Activated naive CD4-positive, alpha-beta T cell treated with anti-CD3 and anti-CD28 coated beads, Interleukin-2, amount 50 U/mL, for 16 hours (primary cell): ENCODE measurements at places on chromosomes 1 and 21.

DNA sequence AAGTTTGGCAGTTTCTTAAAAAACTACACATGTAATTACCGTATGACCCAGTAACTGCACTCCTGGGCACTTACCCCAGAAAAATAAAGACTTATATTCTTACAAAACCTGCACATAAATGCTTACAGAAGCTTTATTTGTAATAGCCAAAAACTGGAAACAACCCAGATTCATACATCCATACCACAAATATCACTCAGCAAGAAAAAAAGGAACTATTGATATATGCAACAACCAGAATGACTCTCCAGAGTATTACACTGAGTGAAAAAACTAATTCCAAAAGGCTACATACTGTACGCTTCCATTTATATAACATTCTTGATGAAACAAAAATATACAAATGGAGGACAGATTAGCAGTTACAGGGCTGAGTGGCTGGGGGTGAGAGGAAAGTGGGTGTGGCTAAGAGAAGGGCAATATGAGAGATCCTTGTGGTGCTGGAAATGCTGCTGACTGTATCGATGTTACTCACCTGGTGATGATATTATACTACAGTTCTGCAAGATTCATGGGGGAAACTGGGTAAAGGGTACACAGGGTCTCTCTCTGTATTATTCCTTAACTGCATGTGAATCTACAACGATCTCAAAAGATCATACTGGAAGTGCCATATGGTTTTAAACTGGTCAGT, 96.0 kb upstream of the GNG4 start:
- DNase-seq, result no peak

- no peak for DNase-seq
These were observed 128.3 kb downstream of the TMEM53 start for GRCh38 chr1:44545961-44546360.

GRCh38 chr1:198472119-198472518, 68.4 kb downstream of the ATP6V1G3 start:
- no peak for DNase-seq

DNA sequence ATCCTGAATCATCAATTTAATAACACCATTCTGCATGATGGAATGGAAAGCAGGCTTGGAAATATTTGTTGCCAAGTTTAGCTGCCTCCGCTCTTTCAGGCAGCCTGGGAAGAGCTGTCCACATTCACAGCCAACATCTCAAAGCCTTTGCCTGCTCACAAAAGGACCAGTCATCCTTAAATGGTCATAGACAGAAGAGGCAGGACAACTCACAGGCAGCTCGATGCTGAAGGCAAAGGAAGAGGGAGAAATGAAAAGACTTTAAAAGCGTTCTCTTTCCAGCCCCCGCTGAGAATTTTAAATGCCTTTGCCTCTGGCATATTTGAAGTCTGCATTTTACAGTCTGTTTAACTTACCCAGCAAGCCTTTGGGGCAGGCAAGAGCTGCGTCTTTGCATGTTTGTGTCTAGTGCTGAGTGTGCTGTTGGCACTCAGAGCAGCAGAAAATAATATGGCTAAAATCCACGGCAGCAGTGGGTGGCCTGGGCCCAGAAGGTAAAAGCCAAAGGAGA, 68.9 kb downstream of the NMNAT2 start:
- DNase-seq, result no peak

DNA sequence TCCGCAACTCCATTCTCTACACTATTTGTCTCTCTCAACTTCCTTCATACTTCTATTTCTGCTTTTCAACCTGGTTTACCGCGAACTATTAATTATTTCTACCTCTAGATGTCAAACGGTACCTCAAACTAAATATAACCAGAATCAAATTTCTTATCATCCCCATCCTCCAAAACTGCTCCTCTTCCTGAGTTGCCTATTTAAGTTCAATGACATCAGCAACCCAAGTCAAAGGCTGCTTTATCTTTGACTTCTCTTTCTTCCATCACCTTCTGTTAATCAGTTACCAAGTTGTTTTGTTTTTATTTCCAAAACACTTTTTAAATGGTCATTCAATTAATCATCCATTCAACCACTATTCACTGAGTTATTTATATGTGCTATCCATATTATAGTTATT, 171.9 kb downstream of the COL24A1 start:
- DNase-seq, result no peak

DNA sequence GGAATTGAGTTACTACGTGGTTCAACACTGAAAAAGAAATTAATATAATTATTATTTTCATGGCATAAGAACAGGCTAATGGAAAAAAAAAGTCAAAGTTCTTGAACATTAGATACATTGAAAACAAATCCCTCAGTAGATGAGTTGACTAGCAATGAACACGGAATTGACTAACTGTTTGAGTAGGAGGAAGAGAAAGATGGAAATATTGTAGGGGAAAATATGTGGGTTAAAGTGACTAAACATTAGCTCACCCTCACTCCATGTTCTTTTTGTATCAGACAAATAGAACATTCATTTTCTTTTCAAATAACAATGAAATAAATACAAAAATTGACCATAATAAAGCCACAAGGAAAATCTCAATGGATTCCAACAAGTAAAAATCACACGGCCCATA, 84.3 kb downstream of the KCNK2 start:
- no peak for DNase-seq

DNA sequence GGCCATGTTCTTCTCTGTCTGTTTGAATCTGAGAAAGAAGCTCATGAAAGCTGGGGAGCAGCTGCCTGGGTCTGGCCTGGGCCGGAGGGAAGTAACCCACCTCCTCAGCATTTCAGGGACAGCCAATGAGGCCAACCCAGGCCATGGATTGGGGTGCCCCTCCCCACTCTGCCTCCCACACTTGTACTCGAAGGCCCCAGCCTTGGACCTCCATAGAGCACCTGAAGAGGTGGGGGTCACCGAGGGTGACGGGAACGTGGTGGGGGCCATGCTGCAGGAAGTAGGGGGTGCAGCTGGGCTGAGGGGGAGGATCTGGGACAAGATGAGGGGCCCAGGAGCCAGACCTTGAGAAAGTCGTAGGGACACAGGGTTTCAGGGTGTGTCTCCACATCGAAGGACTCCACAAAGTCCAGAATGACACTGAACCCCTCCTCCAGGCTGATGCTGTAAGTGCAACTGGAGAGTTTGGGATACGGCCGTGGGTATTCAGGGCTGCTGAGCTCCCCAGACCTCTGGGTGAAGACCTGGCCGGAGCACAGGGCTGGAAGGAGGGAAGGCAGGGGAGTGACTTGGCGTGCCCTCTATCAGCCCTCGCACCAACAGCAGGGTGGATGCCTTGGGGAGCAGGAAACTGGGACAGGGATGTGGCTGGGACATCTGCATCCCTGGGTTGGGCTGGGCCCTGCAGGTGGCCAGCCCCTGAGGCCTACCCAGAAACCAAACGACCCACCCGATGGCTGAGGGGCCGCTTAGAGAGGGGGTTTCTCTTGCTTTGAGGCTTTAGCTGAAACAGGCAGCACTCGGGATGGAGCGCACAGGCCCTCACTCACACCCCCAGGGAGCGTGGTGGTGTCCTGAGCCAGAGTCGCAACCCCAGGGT, 3.8 kb downstream of the MASP2 start:
- DNase-seq, result no peak

- no peak for DNase-seq
These were observed 54.1 kb downstream of the B3GALT5 start for GRCh38 chr21:39666681-39667315.

- DNase-seq, result no peak
These were observed 6.8 kb upstream of the ERO1B start for GRCh38 chr1:236288620-236288976.

DNA sequence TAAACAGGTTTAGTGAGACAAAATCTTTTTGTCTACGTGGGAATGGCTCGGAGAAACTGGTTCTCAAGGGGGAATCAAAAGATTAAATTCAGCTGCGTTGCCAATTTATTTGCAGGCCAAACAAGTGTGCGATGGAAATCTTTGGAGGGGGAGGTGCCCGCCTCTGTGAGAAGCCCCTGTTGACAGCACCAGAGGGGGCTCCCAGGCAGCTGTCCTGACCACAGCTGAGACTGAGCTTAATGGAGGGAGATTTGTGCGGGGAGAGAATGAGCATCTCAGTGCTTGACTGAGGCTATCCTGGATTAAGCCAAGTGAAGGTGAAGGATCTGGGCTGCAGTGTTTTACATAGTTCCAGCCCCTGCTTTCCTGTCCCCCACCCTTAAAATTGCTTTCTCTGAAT, 169.7 kb downstream of the ATG4C start:
- DNase-seq, result no peak

- no peak for DNase-seq
These were observed 5.8 kb upstream of the LAMC2 start for GRCh38 chr1:183180218-183180617.

DNA sequence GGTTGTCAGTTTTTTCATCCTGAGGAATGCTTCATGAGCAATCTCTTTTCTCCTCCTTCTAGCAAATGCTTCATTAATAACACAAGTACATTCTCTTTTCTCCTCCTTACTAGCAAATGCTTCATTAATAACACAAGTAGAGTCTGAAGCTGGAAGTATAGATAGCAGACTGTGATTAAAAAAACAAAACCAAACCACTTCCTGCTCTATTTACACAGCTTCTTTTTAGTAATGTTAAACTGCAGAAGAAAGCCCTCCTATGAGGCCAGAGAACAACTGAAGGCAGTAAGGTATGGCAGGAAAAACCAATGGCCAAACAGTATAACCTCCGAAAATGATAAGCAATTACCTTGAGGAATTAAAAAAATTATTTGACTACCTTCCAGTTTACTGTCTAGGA, 90.1 kb downstream of the ZSWIM5 start:
- no peak for DNase-seq

DNA sequence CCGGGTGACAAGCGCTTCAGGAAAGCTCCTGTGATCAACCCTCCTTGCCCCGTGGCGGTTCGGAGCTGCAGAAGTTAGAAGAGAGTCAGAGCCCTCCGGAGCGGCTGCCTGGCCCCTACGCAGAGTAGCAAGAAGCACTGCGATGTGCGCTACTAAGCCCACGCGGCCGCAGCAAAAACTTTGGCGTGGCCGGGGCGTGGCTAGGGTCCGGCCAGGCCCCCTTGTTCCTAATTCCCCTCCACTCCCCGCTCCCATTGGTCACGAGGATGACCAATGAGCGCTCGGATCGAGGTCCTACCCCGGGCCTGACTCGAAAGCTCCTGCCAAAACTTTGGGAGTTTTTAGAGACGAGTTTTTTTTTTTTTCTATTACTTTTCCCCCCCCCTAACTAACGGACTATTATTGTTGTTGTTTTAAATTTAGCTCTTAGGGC, at the start of gene HLX:
HLX (plus strand) TSS at position 368 of the 433 bp plus-strand sequence. CDS start 415 bp downstream, outside the sequence.
- DNase-seq, result no peak

GRCh38 chr1:214579183-214579582, 23.8 kb upstream of the CENPF start:
- DNase-seq, result no peak

GRCh38 chr1:12552951-12553921, 64.8 kb downstream of the DHRS3 start:
- DNase-seq, result no peak

- no peak for DNase-seq
These were observed 407.9 kb upstream of the PKN2 start for GRCh38 chr1:88276163-88276562.

GRCh38 chr1:184937729-184938128, 36.6 kb downstream of the NIBAN1 start:
- no peak for DNase-seq

GRCh38 chr1:921011-921837, 2.5 kb upstream of the SAMD11 start:
- DNase-seq, result peak; percentile 42

- DNase-seq, result peak; percentile 58
These were observed 17.2 kb downstream of the JAK1 start for GRCh38 chr1:64948905-64949833.

GRCh38 chr1:68157416-68157815, 74.9 kb downstream of the WLS start:
- DNase-seq, result no peak

DNA sequence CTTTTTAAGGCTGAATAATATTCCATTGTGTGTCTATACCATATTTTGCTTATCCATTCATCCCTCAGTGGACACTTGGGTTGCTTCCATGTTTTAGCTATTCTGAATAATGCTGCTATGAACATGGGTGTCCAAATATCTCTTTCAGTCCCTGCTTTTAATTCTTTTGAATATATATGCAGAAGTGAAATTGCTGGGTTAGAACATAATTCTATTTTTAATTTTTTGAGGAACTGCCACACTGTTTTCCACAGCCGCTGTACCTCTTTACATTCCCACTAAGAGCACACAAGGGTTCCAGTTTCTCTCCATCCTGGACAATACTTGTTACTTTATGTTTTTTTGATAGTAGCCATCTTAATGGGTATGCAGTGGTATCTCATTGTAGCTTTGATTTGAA, 65.6 kb downstream of the RIMS3 start:
- DNase-seq, result no peak

- DNase-seq, result no peak
These were observed 47.3 kb downstream of the SAMD13 start for GRCh38 chr1:84348759-84349158.

- DNase-seq, result peak; percentile 44
These were observed 22.9 kb upstream of the NDC1 start for GRCh38 chr1:53860967-53861411.

GRCh38 chr1:6420454-6421042, 829 bp upstream of the HES2 start:
- DNase-seq, result no peak

DNA sequence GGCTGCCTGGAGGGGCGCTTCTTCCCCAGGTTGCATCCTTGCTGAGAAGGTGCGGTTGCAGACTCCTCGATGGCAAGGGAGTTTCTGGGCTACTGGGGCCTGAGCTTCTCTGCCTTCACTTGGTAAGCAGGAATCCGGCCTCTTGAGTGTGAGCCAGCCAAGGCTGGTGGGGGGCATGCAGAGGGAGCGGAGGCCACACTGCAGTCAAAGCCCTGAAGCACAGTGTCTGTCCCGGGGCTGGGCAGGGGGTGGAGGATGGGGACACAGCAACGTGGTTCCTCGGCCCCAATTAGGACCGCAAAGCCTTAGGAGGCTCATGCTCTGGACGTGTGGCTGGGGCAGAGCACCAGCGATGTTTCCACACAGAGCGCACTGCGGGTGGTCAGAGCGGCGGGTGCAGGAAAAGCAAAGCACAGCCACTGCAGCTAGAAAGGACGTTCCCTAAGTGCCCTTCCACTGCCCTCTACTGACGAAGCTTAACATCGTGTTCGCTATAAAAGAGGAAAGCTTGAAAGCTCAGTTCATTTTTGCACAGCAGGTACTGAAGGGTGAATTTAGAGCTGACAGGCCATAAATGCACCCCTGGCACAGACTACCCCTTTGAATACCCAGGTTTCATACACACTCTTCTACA, 60.7 kb upstream of the COG2 start:
- no peak for DNase-seq

GRCh38 chr1:202130816-202131522, 8.3 kb downstream of the GPR37L1 start:
- no peak for DNase-seq

DNA sequence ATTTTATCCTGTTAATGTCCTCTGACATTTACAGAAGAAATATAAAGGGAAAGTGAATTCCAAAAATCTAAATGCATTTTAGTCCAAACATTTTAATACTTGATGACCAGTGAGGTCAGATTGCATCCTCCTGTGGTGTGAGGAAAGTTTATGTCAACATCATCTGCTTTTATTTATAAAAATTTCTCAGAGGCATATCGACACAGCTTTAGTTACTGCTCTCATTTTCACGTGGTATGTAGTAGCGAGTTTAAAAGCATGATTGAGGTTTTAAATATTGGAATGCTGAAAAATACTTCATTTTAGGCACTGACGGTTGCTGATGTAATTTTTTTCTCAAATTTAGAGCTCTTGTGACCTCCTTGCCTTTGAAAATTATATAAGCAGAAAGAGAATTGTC, 234.8 kb downstream of the HMCN1 start:
- no peak for DNase-seq
